Sigmoid colon (tissue), 7 donors: ENCODE measurements at places on chromosomes 3 and 15. TPM values are rescaled to one million over a fixed set of nuclear protein-coding genes. Genes with fewer than 3 reads are reported as not detected.

- no peak for DNase-seq
Measured at GRCh38 chr3:99866261-99866761, 48.6 kb downstream of the CMSS1 start.

PROS1 gene
- polyA plus RNA-seq, result 5.4 TPM

- DNase-seq, result no peak
Measured at GRCh38 chr15:62760538-62760937, 282.0 kb upstream of the TPM1 start.

SH3GL3 gene
- not detected for polyA plus RNA-seq

- no peak for DNase-seq
Measured at GRCh38 chr15:72722071-72722696, 36.2 kb downstream of the BBS4 start.

DNA sequence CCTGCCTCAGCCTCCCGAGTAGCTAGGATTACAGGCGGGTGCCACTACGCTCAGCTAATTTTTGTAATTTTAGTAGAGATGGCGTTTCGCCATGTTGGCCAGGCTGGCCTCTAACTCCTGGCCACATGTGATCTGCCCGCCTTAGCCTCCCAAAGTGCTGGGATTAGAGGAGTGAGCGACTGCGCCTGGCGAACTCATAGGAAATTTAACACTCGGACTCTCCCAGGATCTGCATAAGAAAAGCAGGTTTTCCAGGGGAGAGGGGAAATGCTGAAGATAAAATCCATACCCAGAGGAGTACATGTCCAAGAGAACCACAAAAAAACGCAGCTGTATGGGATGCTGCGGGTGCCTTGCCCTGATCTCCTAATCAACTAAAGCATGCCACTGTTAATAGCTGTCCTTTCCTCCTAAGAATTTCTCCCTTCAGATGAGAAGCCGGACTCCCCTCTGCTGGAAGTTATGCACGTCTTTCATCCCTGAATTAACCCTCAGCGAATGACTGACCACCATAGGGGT is 25.3 kb upstream of the TGFBR2 start:
- no peak for DNase-seq

GRCh38 chr3:127017229-127017628 is 34.3 kb downstream of the PLXNA1 start:
- no peak for DNase-seq

GRCh38 chr3:63064209-63064755 is 189.1 kb upstream of the CADPS start:
- DNase-seq, result no peak

DNA sequence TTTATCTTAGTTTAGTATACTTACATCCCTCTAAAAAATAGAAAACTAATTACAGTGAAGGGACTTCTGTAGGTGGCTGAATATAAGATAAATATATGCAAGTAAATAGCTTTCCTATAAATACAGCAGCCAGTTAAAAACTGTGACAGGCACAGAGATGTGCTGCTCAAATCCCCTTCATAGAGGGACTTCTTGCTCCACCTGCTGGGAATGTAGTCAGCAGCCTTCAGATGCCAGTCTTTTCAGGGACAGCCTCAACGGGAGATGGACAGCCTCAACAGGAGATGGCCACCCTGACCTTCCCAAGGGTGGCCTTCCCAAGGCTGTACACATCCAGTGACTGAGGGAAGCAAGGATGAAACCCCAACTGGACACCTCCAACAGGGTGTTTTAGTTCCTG is 15.7 kb upstream of the PRR23E start:
- no peak for DNase-seq

DNA sequence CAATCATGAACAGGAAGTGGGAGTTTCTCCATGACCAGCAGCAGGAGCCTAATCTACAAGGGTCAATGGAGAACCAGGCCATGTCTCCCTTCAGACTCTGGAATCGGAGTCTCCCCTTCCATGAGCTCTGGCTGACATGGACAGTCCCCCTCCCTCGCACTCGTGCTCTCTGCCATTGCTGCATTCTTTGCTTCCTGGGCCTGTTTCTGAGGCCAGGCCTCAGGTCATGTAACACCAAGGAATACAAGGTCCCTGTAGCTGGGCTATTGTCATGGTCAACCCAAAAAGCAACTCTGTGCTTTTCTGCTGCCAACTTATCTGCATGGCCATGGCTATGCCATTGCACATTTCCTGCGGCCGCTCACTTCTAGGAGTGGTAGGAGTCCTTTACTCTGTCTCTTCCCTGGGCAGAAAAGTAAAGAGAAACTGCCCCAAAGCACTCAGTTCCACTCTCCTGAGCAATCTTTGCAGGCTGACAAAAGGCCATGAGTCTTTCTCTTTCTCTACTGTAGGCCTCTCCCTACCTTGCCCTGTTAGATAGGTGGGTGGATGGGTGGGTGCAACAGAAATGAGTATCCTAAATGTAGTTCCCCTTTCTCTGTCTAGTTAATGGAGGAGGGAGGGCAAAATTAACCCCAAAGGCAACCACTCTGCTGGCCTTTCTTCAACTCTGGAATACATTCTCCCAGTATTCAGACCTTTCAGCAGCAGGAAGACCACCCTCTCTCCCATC is 40.8 kb upstream of the PROK2 start:
- no peak for DNase-seq

DNAJA4 gene
- polyA plus RNA-seq, result 16.8 TPM

GRCh38 chr3:184203526-184203925 is 17.5 kb downstream of the ABCF3 start:
- no peak for DNase-seq

DNA sequence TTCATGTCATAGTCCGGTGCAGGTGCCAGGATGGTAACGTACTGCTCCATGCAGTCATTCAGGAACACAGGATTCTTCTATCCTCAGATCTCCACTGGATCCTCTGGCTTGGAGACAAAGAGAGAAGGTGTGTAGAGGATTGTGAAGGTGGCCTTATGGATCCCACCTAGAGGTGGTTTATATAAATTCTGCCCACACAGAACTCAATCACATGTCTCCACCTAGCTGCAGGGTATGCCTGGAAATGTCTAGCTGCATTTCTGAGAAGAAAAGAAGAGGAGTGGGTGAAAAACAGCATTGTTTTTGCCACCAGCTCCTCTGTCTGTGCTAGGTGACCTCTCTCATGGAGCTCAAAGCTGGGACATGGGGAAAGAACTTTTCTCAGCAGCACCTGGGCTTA is 478.7 kb downstream of the PDCD6IP start:
- DNase-seq, result no peak

GRCh38 chr15:46411900-46412299 is 777.1 kb downstream of the SQOR start:
- no peak for DNase-seq

GRCh38 chr3:9088441-9089353 is 125.4 kb upstream of the RAD18 start:
- DNase-seq, result no peak

GRCh38 chr3:10213156-10213792 is 35.0 kb upstream of the TATDN2 start:
- no peak for DNase-seq

DNA sequence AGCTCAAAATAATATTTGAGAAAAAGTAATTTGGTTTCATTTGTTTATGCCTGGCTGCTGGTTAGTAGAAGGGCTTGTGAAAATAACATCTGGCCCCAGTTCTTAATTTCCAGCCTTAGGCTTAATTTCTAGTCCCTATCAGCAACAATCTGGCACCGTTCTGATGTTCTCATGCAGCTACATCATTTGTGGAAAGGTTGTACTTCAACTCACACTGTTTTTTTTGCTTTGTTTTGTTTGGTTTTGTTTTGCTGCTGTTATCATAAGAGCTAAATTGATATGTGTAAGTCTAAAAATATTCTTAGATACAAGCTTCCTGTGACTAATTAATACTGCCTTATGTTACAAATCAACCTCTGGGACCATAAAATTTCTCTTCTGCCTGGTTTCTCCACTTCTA is 8.9 kb downstream of the CPA3 start:
- no peak for DNase-seq

DNA sequence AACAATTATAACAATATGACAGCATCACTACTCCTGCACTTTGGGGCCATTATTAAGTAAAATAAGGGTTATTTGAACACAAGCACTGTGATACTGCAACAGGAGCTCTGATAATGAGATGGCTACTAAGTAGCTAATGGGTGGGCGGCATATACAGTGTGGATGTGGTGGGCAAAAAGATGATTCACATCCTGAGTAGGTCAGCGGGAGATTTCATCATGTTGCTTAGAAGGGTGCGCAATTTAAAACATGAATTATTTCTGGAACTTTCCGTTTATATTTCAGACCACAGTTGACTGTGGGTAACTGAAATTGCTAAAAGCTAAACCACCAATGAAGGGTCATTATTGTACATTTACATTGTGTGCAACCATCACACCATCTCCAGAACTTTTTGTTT is 42.3 kb downstream of the FBXO22 start:
- DNase-seq, result no peak

DNA sequence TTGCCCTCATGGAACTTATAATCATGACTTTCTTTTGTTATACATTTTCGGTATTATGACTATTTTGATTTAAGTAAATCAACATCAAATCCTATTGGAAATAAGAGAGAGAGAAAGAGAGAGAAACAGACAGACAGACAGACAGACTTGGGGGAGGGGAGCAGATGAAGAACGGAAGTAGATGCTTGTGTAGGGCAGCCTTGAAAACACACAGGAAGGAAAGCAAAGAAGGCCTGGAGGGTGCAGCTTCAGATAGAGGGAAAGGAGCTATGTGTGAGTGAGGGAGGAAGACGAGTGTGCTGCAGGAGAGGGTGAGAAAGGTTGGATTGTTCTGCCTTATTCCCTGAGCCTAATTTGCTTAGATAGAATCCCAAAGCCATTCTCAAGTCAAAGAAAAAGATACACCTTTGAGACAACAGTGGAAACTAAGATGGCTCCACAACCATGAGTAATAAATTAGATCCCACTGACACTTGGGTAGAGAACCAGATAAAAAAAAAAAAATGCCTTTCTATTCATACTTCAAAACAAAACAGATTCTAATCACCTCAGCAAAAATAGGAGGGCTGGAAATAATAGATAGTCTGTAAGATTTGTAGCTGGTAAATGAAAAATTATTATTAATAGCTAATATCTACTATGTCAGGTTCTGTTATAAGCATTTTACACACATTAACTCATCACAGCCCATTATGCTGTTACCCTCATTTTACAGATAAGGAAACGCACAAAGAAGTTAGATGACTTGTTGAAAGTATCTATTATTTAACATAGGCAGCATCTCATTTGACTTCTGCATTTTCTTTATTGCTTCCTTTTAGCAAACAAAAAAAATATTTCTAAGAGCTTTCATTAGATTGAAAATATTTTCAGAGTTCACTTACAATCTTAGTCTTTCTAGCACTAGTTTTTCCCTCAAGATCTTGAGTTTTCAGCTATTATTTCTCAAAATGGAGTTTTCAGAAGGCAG is 214.1 kb downstream of the TNIK start:
- no peak for DNase-seq

- DNase-seq, result no peak
Measured at GRCh38 chr3:8632402-8633237, 12.0 kb downstream of the SSUH2 start.

DNA sequence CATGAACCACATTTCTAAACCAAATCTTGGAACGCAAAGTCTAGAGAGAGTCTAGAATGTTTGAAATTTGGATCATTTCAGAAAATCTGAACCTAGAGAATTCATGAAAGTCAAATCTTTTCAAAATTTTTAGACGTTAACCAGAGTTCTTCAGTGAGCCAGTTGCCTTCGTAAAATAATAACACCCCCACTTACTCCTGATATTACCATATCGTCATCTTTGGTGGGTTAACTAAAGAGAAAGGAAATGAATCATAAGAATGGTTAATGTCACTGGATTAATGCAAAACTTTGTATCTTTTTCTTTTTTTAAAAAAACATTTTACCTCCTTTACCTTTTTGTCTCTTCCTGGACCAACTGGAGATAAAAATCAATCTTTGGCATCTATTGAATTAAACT is 1.2 kb upstream of the ZBED2 start:
- no peak for DNase-seq

GRCh38 chr3:134944429-134944828 is 149.4 kb downstream of the EPHB1 start:
- no peak for DNase-seq

DNA sequence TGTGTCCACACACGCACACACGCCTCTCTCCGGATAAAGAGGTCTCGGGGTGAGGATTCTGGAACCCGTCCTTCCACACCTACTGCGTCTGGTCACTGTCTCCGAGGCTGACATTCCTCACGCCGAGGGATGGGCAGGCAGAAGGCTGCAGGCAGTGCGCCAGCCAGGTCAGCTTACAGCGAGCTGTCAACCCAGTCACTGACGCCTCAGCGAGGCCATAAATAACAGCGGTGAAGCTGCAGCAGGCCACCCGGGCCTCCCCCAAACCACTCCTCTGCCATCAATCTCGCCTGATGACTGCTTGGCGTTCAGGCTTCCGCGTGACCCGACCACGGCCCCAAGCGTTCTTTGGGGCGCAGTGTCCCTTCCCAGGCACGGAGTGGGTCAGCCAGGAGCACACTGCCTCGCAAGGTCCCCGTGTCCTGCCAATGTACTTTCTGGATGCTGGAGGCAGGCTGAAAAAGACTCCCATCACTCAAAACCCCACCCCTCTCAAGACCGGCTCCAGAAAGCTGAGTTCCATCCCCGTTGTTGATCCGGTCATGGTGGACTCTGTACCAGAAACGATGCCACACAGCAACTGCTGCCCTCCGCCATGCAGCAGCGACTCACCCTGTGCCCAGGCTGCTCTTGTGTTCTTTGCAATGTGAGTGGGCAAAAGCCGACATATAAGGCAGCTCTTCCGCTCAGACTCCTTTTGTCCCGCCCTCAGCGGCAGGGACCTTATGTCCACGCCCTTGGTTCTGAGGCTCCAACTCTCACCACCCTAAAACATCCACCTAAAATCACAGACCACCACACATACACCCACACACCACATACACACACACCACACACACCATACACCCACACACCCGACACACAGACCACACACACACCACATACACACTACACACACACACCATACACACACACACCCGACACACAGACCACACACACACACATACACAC is 27.1 kb downstream of the CPN2 start:
- peak; percentile 90 for DNase-seq

FOXB1 gene
- not detected for polyA plus RNA-seq

GRCh38 chr15:99167640-99168039 is 62.8 kb downstream of the SYNM start:
- DNase-seq, result no peak

CHL1 gene
- polyA plus RNA-seq, result 7.0 TPM

- no peak for DNase-seq
Measured at GRCh38 chr3:139548801-139549200, 9.3 kb upstream of the RBP1 start.

RASGRP1 gene
- polyA plus RNA-seq, result not detected

DNA sequence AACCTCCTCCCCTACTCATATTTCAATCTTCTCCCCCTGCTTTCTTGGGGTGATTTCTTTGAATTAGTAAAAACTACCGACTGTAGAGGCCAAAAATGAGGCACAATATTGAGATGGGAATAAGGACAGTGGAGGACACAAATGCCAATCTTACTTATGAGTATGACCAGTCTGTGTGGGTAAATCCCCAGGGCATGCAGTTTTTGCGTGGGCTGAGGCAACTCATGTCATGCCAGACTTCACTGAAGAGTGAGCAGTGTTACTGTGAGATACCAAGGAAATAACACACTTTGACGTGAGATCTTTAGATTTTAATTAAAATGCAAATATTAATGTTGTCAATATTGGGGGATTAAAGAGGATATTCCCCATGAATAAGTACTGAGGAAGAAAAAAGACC is 254.3 kb upstream of the ICE2 start:
- DNase-seq, result no peak

- DNase-seq, result peak; percentile 80
Measured at GRCh38 chr15:76987896-76988860, 6.7 kb upstream of the PSTPIP1 start.
